T-cell (primary cell): ENCODE measurements at places on chromosomes 4 and X.

GRCh38 chr4:112370466-112370865 lies 73.3 kb downstream of the ALPK1 start:
- no peaks in the 10 kb centered on the region for H3K36me3 ChIP-seq
- H3K27ac ChIP-seq = no peak overlapping the region
- H3K4me1 ChIP-seq = no peaks in the 10 kb centered on the region
- H3K4me3 ChIP-seq = no peak overlapping the region
- no peak for DNase-seq

- no peak overlapping the region for H3K4me3 ChIP-seq
- H3K4me1 ChIP-seq = no peaks in the 10 kb centered on the region
- no peak overlapping the region for H3K27ac ChIP-seq
- no peaks in the 10 kb centered on the region for H3K36me3 ChIP-seq
- H3K27me3 ChIP-seq = no peaks in the 10 kb centered on the region
Observed at GRCh38 chrX:14865201-14865600, 7.7 kb downstream of the FANCB start.

DNA sequence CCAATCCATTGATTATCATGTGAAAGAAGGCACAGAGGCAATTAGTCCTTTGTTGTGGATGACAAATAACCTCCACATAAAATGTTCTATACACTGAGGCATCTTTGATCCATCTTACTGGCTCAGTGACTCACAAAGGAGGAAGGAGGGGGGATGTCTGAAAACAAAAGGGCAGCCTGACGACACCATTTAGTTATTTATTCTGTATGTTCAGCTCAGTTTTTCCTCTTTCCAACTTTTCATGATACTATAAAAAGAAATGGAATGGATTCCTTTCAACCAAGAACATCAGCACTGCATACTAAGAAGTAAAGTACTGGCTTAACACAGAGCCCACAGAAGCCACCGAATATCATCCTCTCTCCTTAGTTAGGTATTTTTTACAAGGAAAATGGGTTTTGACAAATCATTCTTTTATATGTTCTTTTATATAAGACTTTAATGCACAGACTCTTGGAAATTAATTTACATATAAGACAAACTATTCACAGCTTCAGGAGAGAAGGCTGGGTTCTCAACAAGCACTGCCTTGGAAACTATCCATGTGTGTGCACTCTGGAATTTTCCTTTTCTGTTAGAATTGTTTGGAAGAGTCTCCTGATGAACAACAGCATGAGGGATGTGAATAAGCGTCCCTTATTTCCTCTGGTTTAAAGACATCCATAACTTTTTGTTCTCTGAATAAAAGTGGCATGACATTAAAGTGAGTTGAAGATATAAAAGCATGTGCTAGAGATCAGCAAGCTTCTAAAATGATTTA lies 135.6 kb downstream of the TSPAN5 start:
- no peaks in the 10 kb centered on the region for H3K27me3 ChIP-seq
- DNase-seq = no peak
- peaks cover 4% of the 10 kb centered on the region for H3K4me1 ChIP-seq
- no peaks in the 10 kb centered on the region for H3K36me3 ChIP-seq
- no peak overlapping the region for H3K4me3 ChIP-seq
- no peak overlapping the region for H3K27ac ChIP-seq

GRCh38 chrX:45850197-45850774 lies 649.6 kb upstream of the DIPK2B start:
- H3K36me3 ChIP-seq = no peaks in the 10 kb centered on the region
- no peaks in the 10 kb centered on the region for H3K27me3 ChIP-seq
- DNase-seq = peak; percentile 2
- peak overlapping the region; percentile 95 for H3K4me3 ChIP-seq
- H3K27ac ChIP-seq = no peak overlapping the region

DNA sequence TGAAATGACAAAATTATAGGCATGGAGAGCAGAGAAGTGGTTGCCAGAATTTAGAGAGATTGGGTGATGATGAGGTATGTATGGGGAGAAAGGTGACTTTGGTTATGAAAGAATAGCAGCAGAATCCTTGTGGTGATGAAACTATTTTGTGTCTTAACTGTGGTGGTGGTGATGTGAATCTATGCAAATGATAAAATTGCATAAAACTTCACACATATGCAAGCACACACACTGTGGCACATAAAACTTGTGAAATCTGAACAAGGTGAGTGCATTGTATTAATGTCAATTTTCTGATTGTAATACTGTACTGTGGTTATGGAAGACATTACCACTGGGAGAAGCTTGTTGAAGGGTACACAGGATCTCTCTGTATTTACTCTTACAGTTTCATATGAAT lies 91.0 kb downstream of the IL15 start:
- no peaks in the 10 kb centered on the region for H3K4me1 ChIP-seq
- DNase-seq = no peak
- H3K4me3 ChIP-seq = no peak overlapping the region
- no peak overlapping the region for H3K27ac ChIP-seq

- H3K4me3 ChIP-seq = peak overlapping the region; percentile 84
- peaks cover 2% of the 10 kb centered on the region for H3K4me1 ChIP-seq
- H3K36me3 ChIP-seq = no peaks in the 10 kb centered on the region
- H3K27me3 ChIP-seq = no peaks in the 10 kb centered on the region
- peak overlapping the region; percentile 96 for H3K27ac ChIP-seq
Observed at GRCh38 chrX:119870626-119871131, 854 bp downstream of the RNF113A start.

- H3K4me1 ChIP-seq = no peaks in the 10 kb centered on the region
- H3K4me3 ChIP-seq = no peak overlapping the region
- DNase-seq = no peak
- no peaks in the 10 kb centered on the region for H3K36me3 ChIP-seq
- no peak overlapping the region for H3K27ac ChIP-seq
- peaks cover 5% of the 10 kb centered on the region for H3K27me3 ChIP-seq
Observed at GRCh38 chrX:150513544-150513943, 54.9 kb upstream of the MTM1 start.

GRCh38 chr4:159102622-159103383 lies at the start of gene RAPGEF2:
TSS of gene RAPGEF2 (plus strand) at chr4:159103079. CDS start at chr4:159104163, 1,084 bp downstream.
- peak; percentile 85 for DNase-seq
- H3K27ac ChIP-seq = peak within 1 kb of the TSS; percentile 76
- H3K36me3 ChIP-seq = no peaks in the 10 kb centered on the region
- peak within 1 kb of the TSS; percentile 93 for H3K4me3 ChIP-seq
- H3K4me1 ChIP-seq = peaks cover 21% of the 10 kb centered on the region

GRCh38 chr4:78622253-78622979 lies 70.8 kb downstream of the ANXA3 start:
- H3K36me3 ChIP-seq = no peaks in the 10 kb centered on the region
- no peaks in the 10 kb centered on the region for H3K27me3 ChIP-seq
- H3K4me3 ChIP-seq = no peak overlapping the region
- no peaks in the 10 kb centered on the region for H3K4me1 ChIP-seq
- no peak overlapping the region for H3K27ac ChIP-seq
- DNase-seq = no peak

GRCh38 chrX:110268886-110269285 lies 49.0 kb downstream of the AMMECR1 start:
- peak overlapping the region; percentile 34 for H3K27ac ChIP-seq
- peaks cover 10% of the 10 kb centered on the region for H3K4me1 ChIP-seq
- DNase-seq = no peak
- no peaks in the 10 kb centered on the region for H3K27me3 ChIP-seq
- no peaks in the 10 kb centered on the region for H3K36me3 ChIP-seq

GRCh38 chr4:167918077-167918476 lies 174.3 kb upstream of the ANXA10 start:
- H3K27me3 ChIP-seq = no peaks in the 10 kb centered on the region
- H3K4me1 ChIP-seq = no peaks in the 10 kb centered on the region
- no peak for DNase-seq
- H3K4me3 ChIP-seq = no peak overlapping the region

DNA sequence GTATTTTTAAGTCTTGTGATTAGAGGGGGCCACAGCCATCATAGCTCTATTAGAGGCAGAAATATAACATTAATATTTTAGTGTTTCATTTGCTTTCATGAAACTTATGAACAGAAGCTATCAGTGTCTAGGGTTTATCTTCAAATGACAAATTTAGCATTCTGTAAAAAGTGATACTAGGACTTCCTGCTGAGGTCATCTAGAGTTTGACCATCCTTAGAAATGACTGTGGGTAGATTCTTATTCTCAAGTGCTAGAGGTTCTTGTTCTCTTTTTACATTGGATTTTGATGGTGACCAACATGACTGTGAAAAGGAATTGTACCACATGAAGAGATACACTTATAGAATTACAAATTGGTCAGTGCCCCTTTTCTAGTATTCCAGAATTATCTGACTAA lies 568.6 kb downstream of the RPA4 start:
- H3K27me3 ChIP-seq = no peaks in the 10 kb centered on the region
- no peak overlapping the region for H3K27ac ChIP-seq
- no peaks in the 10 kb centered on the region for H3K36me3 ChIP-seq
- H3K4me3 ChIP-seq = no peak overlapping the region
- DNase-seq = no peak
- H3K4me1 ChIP-seq = no peaks in the 10 kb centered on the region

GRCh38 chr4:127775843-127776242 lies 6.3 kb upstream of the HSPA4L start:
- H3K4me3 ChIP-seq = no peak overlapping the region
- no peak overlapping the region for H3K27ac ChIP-seq
- no peaks in the 10 kb centered on the region for H3K4me1 ChIP-seq
- DNase-seq = no peak

- peaks cover 25% of the 10 kb centered on the region for H3K36me3 ChIP-seq
- H3K4me3 ChIP-seq = no peak overlapping the region
- no peaks in the 10 kb centered on the region for H3K4me1 ChIP-seq
- H3K27me3 ChIP-seq = no peaks in the 10 kb centered on the region
- no peak overlapping the region for H3K27ac ChIP-seq
- no peak for DNase-seq
Observed at GRCh38 chrX:46456125-46456922, 88.9 kb downstream of the ZNF674 start.

GRCh38 chr4:61049018-61049417 lies 151.1 kb upstream of the ADGRL3 start:
- H3K27me3 ChIP-seq = no peaks in the 10 kb centered on the region
- no peak overlapping the region for H3K27ac ChIP-seq
- no peaks in the 10 kb centered on the region for H3K36me3 ChIP-seq
- no peaks in the 10 kb centered on the region for H3K4me1 ChIP-seq

- H3K36me3 ChIP-seq = peaks cover 3% of the 10 kb centered on the region
- H3K27ac ChIP-seq = peak overlapping the region; percentile 94
- H3K27me3 ChIP-seq = no peaks in the 10 kb centered on the region
- DNase-seq = no peak
Observed at GRCh38 chr4:106315476-106315967, 487 bp downstream of the TBCK start.

DNA sequence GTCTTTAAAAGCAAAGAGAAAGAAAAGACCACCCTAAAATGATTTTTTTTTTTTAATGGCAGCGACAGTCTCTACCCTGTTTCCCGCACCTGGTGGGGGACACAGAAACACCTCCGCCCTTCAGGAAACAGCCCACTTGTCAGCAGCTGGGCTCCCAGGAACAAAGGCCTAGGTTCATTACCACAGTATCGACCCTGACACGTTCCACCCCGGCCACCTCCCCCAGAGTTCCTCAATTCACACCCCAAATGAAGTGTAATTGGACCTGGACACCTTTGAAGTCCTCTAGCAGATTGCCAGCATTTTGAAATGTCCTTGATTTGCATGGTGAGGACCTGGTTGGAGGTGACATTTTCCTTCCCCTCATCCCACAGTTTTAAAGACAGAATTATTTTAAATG lies 175.0 kb upstream of the BCOR start:
- no peak overlapping the region for H3K27ac ChIP-seq
- no peak for DNase-seq
- no peaks in the 10 kb centered on the region for H3K4me1 ChIP-seq
- no peaks in the 10 kb centered on the region for H3K27me3 ChIP-seq

- no peak overlapping the region for H3K27ac ChIP-seq
- no peak overlapping the region for H3K4me3 ChIP-seq
- no peaks in the 10 kb centered on the region for H3K4me1 ChIP-seq
- no peak for DNase-seq
- no peaks in the 10 kb centered on the region for H3K27me3 ChIP-seq
Observed at GRCh38 chr4:27217261-27217769, 356.7 kb downstream of the STIM2 start.

DNA sequence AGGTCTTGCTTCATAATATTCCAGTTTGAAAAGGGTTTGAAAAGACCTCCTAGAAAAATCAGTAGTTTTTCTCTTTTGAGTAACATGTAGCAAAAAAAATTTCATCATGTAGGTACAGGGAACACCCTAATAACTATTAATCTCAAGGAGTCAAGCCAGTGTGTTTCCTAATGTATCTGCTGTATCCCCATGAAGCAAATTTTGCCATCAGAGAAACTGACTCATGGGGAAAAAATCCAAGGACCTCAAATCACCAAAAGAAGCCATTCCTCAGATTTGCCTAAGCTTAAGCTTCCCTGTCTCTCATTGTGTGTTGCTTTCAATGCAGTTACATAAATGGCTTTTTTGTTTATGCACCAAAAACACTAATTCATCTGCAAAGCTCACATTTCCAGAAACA lies 29.7 kb downstream of the F9 start:
- H3K4me1 ChIP-seq = no peaks in the 10 kb centered on the region
- H3K4me3 ChIP-seq = no peak overlapping the region
- peaks cover 3% of the 10 kb centered on the region for H3K27me3 ChIP-seq
- no peak for DNase-seq
- no peak overlapping the region for H3K27ac ChIP-seq

GRCh38 chr4:114318309-114318708 lies 280.3 kb upstream of the UGT8 start:
- H3K27me3 ChIP-seq = no peaks in the 10 kb centered on the region
- no peak overlapping the region for H3K4me3 ChIP-seq
- no peaks in the 10 kb centered on the region for H3K4me1 ChIP-seq

DNA sequence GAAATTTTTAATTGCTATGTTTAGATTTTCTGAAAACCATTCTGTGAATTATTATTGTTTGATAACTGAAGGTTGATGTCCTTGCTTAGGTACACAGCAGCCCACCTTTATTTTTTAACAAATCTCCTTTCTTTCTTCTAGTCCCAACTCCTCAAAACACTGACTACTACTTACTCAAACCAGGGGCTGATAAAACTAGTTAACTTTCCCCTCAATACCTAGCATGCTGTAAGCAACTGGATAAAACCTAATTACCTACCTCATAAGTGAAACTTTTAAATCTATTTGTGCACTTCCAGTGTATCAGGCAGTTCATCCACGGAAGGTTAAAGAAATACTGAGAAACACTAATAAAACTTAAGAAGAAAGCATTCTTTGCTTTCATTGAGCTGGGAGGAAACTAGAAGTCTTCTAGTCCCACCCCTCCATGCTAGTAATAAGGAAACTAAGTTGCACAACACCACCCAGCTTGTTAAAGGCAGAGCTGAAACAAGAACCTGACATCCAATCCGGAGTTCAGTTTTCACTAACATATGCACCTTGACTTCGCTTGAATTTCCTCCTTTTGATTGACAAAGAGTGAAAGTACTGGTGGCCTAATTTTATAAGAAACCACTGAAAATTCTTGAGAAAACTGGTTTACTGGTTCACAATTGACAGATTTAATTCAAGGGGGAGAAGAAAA lies 180.2 kb upstream of the TET2 start:
- peak overlapping the region; percentile 63 for H3K27ac ChIP-seq
- DNase-seq = no peak
- H3K4me1 ChIP-seq = peaks cover 6% of the 10 kb centered on the region
- H3K4me3 ChIP-seq = no peak overlapping the region
- H3K27me3 ChIP-seq = no peaks in the 10 kb centered on the region

- no peaks in the 10 kb centered on the region for H3K27me3 ChIP-seq
- H3K4me1 ChIP-seq = peaks cover 21% of the 10 kb centered on the region
- H3K27ac ChIP-seq = peak overlapping the region; percentile 87
Observed at GRCh38 chr4:40055511-40055862, 1.2 kb upstream of the N4BP2 start.

GRCh38 chrX:6279277-6279909 lies 50.7 kb upstream of the NLGN4X start:
- no peak for DNase-seq
- H3K27me3 ChIP-seq = no peaks in the 10 kb centered on the region
- H3K4me1 ChIP-seq = no peaks in the 10 kb centered on the region
- no peak overlapping the region for H3K27ac ChIP-seq
- no peaks in the 10 kb centered on the region for H3K36me3 ChIP-seq
